ENCODE measurements at places on chromosomes 4 and X.

DNA sequence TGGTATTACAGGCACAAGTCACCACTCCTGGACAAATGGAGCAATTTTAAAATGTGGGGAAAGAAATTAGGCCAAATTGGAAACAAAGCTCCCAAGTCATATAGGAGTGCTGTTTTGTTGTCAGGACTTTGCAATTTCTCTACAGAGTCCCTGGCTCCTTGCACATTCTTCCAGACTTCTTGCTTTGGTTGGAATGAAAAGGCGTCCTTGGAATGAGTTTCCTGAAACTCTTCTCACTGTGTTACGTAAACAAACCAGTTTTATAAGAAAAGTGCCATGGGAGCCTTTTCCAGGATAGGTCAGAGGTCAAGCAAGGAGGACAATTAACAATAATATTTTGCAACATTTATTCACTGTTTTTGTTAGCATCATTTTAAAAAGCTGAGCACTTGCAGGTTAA is 32.4 kb upstream of the KIT start:
- DNase-seq: no peak

GRCh38 chr4:15794905-15795304 is 16.8 kb downstream of the CD38 start:
- DNase-seq: no peak

DNA sequence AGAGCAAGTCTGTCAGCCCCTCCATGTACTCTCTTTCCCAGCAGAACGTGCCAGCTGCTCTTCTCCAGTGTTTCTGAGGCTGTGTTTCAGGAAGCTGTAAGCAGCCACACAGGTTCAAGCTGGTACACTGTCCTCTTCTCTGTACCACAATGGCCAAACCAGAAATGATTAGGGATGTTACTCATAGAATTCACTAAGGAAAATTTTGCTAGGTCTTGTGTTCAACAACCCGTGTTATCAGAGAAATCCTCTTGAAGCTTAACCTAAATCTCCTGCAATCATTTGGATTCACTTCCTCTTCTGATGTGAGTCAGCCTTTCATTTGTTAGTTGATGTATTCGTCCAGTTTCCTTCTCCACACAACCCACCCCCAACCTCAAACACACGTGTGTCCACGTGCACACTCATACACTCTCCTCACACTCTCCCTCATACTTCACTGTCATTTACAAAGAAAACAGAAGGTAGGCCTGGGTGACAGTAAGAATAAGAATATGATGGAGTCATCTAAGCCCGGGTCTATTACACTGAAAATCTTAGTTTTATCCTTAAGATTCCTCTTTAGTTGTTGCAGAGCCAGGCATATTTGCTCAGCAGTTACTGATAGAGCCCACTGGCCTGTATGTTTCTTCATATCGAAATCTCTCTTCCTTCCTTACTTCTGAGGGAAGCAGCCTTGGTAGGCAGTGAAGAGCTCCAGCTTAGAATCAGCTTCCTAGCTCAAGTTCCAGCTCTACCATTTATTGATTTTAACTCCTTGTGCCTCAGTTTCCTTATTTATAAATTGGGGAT is 63.4 kb downstream of the DCUN1D4 start:
- DNase-seq: no peak

- no peak for DNase-seq
These were observed 37.1 kb upstream of the LEF1 start for GRCh38 chr4:108205859-108206258.

- no peak for DNase-seq
These were observed 141.2 kb upstream of the ATOH1 start for GRCh38 chr4:93687304-93687703.

- no peak for DNase-seq
These were observed 421.5 kb downstream of the NLGN4X start for GRCh38 chrX:5807181-5807580.

DNA sequence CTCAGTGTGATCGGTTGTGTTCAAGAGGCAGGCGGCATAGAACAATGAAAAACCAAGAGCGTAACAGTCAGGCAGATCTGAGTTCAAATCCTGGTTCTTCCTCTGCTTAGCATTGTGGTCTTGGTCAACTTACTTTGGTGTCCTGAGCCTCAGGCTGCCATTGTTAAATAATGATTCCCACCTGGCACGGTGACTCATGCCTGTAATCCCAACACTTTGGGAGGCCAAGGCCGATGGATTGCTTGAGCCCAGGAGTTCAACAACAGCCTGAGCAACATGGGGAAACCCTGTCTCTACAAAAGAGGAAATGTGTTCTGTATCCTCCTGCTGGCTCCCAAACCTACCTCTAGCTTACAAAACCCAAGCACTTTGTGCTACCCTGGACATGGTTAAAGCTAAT is 129.0 kb upstream of the STX18 start:
- DNase-seq: no peak

DNA sequence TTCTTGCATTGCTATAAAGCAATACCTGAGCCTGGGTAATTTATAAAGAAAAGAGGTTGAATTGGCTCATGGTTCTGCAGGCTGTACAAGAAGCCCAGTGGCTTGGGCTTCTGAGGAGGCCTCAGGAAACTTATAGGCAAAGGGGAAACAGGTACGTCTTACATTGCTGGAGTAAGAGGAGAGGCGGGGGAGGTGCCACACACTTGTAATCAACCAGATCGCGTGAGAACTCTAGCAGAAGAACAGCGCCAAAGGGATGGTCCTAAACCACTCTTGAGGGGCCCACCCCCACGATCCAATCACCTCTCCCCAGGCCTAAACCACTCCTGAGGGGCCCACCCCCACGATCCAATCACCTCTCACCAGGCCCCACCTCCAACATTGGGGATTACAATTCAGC is 50.6 kb upstream of the SHOX start:
- no peak for DNase-seq

DNA sequence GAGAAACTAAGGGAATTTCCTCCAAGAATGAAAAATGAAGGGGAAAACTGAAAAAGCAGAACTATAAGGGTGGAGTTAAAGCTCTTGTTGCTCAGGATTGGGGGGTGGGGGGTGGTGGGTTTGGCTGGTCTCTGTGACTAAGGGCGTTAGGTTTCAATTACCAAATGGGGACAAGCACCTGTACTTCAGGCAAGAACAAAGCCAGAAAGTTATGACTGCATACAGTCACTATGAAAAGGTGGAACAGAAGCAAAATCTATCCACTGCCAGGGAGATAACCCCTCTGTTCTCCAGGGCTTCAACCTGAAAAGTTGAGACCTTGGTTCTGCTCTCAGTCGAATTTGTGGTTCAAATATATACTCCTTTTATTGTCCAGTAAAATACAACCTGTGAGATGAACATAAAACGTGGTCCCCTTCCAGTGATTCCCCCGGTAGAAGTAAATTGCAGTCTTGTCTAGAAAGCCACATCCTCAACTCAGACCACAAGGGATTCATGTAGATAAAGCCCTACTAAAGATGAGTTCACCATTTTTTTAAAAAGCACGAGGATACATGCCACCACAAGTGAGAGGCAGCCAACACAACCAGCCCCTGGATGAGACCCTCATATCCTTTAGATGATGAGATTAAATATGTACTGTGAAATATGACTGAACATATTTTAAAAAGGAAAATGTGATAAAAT is 257.1 kb upstream of the RPS6KA3 start:
- DNase-seq: no peak

DNA sequence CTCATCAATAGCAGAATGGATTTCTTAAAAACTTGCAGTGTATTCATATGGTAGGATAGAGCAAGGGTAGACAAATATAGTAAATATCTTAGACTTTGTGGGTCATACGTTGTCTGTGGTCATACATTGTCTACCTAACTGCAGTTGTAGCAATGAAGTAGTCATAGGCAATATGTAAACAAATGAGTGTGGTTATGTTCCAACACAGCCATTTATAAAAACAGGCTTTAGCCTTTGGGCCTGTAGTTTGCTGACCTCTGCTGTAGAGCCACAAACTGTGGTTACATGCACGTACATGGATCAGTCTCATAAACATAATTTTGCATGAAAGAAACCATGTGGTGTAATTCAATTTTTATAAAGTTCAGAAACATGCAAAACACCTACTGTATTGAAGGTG is 98.9 kb downstream of the LARP1B start:
- DNase-seq: no peak

GRCh38 chrX:135424469-135424868 is 2.7 kb downstream of the SMIM10L2A start:
- no peak for DNase-seq

GRCh38 chr4:53307819-53308780 is 57.8 kb downstream of the SCFD2 start:
- no peak for DNase-seq

DNA sequence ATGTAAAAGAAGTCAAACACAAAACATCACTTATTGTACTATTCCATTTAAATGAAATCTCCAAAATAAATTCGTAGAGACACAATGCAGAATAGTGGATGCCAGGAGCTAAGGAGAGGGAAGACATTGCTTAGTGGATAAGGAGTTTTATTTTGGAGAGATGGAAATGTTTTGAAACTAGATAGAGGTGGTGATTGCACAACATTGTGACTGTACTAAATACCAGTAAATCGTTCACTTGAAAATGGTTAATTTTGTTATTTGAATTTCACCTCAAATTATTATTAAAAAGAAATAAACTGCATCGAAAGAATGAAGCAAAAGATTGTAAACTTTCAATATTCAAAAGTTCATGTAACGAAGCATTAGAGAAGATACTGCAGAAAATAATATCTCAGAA is 9.7 kb upstream of the ACSL4 start:
- no peak for DNase-seq

- DNase-seq: no peak
These were observed 574.8 kb upstream of the DIPK2B start for GRCh38 chrX:45775468-45775867.

GRCh38 chrX:3706481-3706880 is 7.0 kb downstream of the PRKX start:
- DNase-seq: no peak
